ENCODE measurements at places on chromosomes 6 and 20. TPM values are rescaled to one million over a fixed set of nuclear protein-coding genes. Genes with fewer than 3 reads are reported as not detected.

GRCh38 chr6:14241255-14242070 lies 123.9 kb downstream of the CD83 start:
- DNase-seq: no peak

DNA sequence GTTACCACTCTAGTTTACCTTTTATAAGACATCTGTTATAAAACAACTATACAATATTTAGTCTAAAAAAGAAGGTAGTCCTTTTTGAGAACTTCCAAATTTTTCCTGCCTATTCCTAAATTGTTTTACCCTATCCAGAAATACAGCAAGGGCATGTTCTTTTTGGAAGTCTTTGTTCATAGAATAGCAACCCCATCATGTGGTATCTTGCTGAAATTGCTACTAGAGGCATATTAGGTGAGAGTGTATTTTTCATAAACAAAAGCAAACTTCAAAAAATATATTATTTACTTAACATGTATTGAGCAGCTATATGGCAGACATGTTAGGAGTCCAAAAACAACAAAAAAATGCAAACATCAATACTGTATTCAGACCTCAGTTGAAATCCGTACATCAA lies 371.8 kb upstream of the NRSN1 start:
- no peak for DNase-seq

GRCh38 chr6:63897459-63897858 lies 261.9 kb downstream of the PHF3 start:
- DNase-seq: no peak

DNA sequence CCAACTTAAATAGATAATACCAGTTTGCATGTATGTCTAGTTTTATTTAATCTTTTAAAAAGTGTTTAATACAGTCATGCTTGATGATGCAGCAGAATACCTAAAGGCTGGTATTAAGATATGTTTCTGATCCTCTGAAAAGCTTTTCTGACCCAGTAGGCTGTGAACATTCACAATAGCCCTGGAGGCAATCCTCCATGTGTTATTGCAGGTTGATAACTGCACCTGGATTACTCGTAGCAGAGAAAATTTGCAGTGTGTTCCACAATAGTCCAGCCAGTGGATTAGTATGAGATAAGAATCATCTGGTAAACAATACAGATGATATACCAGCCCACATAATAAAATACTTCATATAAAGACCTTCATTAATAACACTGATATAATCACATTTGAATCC lies 178.9 kb upstream of the RNF217 start:
- no peak for DNase-seq

GRCh38 chr6:37804586-37804985 lies 14.9 kb upstream of the ZFAND3 start:
- no peak for DNase-seq

DNA sequence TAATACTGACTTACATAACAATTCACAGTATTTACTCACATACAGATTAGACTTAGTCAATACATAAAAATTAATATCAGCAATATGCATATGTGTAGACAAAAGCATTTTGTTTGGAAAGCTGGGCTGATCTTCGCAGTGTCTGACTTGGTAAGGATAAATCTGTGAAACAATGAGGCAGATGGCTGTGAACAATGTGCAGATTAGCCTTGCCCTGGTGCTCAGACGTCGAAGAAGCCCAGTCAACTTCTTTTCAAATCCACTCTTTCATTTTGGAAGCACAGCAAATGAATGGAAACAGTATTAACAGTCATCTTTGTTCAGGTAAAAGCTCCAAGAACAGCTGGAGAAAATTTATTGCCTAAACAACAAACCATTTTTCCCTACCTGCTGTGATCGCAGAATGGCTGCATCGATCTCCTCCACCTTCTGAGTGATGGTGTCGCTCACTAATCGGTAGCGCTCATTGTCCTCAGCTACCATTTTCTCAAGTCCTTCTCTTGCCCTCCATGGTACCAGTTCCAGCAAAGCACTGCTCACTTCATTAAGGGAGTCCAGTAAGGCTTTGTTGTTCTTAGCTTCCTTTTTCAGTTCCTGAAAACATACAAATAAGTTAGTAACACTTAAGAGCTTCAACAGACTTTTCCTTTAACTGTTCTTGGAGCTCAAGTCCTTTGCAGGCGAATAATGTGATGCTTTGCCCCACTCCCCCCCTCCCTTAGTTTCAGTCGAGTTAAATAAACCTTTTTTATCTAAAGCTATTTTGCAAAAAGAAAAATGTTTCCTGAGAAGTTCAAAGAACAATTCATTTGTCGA lies 116.5 kb downstream of the DST start:
- no peak for DNase-seq

- no peak for DNase-seq
These were observed 88.1 kb upstream of the IYD start for GRCh38 chr6:150280703-150281102.

- no peak for DNase-seq
These were observed 172.8 kb downstream of the FRK start for GRCh38 chr6:115887891-115888290.

DNA sequence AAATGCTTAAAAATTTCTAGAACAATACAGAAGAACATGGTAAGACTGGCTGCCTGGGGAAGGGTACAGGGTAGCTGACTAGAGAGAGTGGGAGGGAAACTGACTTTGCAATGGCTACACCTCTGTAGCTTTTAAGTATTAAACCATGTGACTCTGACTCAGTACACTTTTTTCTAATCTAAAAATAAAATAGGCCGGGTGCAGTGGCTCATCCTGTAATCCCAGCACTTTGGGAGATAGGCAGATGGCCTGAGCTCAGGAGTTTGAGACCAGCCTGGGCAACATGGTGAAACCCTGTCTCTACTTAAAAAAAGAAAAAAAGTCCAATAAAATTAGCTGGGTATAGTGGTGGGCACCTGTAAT lies 18.5 kb downstream of the ATP9A start:
- DNase-seq: no peak

- no peak for DNase-seq
These were observed 11.8 kb upstream of the BFSP1 start for GRCh38 chr20:17542993-17543412.

GRCh38 chr6:42555477-42556457 lies 8.1 kb upstream of the UBR2 start:
- no peak for DNase-seq

- no peak for DNase-seq
These were observed 9.6 kb upstream of the SF3B5 start for GRCh38 chr6:144104898-144105487.

GRCh38 chr20:56893226-56893917 lies 264.3 kb downstream of the TFAP2C start:
- no peak for DNase-seq

- DNase-seq: no peak
These were observed 12.7 kb downstream of the HECA start for GRCh38 chr6:139147628-139148027.

- DNase-seq: no peak
These were observed 74.0 kb upstream of the RALGAPA2 start for GRCh38 chr20:20786428-20786827.

DNA sequence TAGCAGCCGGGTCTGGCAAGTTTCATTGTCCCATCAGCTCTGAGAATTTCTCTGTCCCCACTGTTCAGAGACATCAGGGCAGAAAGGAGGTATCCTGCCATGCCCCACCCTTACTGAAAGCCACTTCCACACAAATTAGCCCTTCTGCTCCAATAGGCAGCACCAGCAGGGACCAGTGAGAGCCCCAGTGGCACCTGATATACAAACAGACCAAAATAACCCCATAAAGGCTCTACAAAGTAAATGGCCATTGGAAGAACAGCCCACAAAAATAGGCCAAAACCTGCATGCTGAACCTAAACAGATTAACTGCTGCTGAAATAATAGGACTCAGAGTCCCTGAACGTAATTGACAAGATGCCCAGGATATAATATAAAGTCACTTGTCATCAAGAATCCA lies 199.9 kb downstream of the TMEM200A start:
- no peak for DNase-seq

DNA sequence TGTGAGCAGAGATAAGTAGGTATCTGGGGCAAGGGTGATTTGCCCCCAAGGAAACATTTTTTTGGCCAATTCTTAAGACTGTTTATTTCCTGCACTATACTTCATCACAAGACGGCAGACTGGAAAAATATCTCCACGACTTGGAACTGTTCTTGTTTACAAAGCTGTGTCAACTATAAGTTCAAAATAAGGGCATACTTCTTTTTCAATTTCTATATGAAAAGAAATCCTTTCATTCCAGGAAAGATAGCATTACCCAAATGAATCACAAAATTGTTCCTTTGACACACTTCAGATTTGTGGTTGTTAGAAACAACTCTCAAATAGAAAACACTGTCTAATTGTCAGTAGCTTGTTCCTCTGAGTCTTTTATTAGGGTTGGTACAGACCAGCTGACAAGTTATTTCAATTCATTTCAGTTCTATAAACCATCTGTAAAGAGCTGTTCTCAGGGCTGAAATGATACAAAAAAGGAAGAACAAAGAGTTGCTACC lies 212.9 kb upstream of the PRDM1 start:
- no peak for DNase-seq

DNA sequence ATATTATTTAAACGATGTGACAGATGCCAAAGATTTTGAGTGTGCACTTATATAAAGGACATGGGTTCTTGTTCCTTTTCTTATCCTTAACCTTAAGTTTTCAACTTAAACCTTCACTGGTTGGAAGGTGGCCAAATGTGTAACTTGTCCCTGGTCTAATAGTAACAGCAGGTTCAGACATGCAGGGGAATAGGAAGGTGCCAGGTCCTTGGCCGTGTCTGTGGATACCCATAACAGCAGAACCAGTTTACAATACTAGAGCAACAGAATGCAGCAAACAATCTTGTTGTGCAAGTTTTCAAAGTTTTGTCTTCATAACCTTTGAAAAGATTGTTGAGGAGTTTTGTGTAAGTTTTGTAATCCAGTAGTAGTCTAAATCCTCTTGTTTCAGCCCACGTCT lies 4.4 kb downstream of the MYB start:
- no peak for DNase-seq

DNA sequence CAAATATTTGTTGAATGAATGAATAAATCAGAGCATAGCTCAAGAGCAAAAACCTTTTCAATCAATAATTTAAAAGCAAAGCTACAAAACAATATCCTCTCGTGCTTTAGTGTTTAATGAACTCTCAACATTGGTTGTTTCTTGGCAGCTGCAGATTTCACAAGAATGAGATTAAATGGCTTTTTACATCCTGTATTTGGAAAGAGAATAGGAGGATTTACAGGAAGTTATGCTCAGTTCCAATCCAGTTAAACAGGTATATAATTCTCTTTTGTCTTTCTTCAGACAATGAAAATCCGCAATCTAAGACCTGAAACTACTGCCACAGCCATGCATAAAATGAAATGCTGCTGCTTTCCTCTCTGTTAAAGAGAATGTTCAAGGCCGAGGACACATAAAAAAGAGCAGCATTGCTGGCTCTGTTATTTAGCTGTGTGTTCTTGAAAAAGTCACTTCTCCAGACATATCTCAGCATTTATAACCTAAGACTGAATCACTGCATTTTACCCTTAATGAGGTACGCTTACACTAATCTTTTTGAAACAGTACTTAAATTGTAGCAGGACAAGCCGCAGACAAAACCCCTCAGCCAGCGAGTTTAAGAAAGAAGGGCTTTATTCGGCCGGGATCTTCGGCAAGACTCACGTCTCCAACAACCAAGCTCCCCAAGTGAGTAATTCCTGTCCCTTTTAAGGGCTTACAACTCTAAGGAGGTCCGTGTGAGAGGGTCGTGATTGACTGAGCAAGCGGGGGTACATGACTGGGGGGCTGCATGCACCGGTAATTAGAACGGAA lies 3.6 kb downstream of the C6orf52 start:
- DNase-seq: no peak

DNA sequence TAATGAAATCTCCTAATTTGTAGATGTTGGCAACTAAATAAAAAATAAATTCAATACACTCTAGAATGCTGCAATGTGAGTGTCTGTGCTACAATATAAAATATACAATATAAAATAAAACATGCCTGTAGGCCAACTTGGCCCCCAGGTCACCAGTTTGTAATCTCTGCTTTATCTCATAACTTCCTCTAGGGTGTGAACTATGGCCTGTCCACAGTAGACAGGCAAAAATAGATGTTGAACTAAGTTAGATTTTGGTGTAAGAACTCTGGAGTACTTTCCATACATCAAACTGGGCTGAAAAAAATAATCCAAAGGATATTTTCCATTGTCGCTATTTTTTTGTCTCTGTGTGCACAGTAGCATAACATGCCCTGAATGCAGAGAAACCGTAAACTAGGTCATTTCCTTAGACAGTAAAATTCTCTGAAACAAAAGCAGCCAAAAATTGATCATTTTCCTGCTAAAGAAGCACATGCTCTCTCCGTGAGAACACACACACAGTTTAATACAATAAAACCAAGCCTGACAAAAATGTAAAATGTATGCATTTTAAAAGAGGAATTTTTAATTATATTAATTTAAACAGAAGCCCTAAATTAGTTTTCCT lies 98.5 kb upstream of the ZFP64 start:
- no peak for DNase-seq

DNA sequence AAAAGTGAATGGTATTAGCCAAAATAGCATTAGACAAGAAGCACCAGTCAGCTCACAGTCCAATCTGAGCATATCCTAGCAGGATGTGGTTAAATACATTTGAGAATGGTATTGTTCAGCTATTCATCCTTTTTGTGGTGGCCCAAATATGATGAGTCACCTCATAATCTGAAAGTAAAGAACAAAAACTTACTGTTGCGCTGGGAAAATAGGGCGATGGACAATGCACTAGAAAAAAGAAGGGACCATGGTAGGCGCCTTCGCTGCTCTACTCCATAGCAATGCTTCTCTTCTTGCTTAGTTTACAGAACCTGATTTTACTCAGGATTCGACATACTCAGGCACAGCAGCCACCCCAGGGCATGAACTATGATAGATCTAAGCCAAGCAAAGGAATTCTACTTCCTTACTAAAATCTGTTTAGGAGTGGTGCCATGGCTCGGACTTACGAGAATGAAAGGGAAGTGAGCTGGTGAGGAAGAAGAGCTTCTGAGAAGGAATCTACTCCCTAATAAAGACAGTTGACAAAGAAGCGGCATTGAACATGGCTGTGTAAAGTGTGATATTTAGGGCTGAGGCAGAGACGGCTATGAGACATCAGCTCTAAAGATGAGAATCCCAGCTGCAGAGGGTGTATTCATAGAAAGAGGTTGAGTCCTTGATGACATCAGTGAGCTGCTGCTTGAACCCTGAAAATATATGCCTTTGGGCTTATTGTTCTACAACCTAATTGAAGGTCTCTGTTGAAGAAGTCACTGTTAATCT lies 16.6 kb upstream of the FBXO9 start:
- DNase-seq: no peak

- DNase-seq: no peak
These were observed 60.0 kb upstream of the PBOV1 start for GRCh38 chr6:138278326-138278725.

Gene EGFL8
- 10.8 TPM for total RNA-seq

Gene MTO1
- 14.7 TPM for total RNA-seq

Gene TTBK1
- total RNA-seq: 0.13 TPM

Gene LY6G6F
- not detected for total RNA-seq

Gene CASS4
- 1.1 TPM for total RNA-seq

Gene DNAH8
- not detected for total RNA-seq

Gene SLC12A5
- 0.56 TPM for total RNA-seq

Gene HS3ST5
- not detected for total RNA-seq

Gene RIPOR2
- 1.4 TPM for total RNA-seq

Gene PRDM1
- 0.63 TPM for total RNA-seq

Gene NKAIN4
- total RNA-seq: not detected

Gene CLDN20
- total RNA-seq: not detected
